ENCODE measurements at places on chromosomes 16 and 17.

- no peak for DNase-seq
Measured at GRCh38 chr17:82876602-82877379, 37.0 kb upstream of the ZNF750 start.

DNA sequence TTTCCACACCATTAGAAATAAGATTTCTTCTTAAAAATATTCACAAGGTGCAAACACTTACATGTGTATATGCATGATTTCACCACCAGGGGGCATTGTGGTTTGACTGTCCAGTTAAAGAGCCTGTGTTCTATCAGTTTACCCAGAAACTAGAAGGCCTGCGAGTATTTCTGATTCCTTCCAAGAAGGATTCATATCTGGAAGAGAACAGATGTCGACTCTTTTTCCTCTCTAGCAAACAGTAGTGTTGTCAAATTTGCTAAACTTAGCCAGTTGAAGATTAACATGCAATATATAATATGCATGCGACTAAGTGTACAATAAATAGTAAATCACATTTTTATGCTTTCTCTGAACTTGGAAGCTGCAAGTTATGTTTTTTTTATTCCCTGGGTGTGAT lies 404.1 kb downstream of the WWOX start:
- peak; percentile 13 for DNase-seq

DNA sequence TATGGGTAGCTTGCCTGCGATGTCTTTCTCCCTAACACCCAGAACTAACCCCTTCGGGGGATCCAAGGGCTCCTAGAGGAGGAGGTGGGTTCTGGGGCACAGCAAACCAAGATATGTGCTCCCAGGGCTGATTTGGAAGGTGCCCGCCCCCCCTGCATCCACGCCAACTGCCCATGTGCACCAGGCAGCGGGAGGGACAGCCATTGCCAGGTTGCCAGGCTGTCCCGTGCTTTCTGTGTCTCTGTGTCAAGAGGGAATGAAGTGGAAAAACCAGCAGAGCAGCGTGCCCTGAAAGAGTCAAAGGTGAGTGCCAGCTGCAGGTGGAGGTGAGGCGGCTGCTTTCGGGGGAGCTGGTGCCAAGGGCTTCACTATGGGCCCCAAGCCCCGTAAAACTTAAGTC lies 6.4 kb downstream of the TEKT5 start:
- DNase-seq = no peak

DNA sequence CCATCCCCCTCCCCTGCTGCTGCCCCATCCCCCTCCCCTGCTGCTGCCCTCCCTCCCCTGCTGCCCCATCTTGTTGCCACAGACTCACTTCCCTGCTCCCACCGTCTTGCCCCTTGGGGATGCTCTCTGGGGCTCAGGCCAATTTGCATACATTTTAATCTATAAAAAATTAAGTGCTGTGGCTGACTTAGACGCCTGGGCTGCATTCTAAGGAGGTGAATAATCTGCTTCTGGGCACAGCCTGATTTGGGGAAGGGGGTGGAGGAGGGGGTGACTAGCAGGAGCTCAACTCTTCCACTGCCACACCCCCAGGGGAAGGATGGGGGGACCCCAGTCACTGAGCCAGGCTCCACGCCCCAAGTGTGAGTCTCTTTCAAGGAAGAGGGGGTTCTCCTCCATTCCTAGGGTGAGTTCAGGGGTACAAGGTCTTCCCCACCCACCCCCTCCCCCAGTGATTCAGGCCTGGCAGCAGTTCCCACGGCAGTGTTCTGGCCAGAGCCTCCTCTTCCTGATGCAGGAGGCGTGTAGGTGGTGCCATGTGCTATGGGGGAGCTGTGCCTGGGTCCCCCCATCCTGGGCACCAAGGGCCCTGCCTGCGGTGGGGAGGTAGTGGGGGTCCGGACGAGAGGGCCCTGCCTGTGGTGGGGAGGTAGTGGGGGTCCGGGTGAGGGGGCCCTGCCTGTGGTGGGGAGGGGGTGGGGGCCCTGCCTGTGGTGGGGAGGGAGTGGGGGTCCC lies 5.0 kb downstream of the DPH1 start:
- no peak for DNase-seq

- DNase-seq = no peak
Measured at GRCh38 chr17:9004132-9004960, 17.0 kb upstream of the NTN1 start.

GRCh38 chr16:85650135-85650843 lies 37.2 kb downstream of the GSE1 start:
- DNase-seq = no peak

DNA sequence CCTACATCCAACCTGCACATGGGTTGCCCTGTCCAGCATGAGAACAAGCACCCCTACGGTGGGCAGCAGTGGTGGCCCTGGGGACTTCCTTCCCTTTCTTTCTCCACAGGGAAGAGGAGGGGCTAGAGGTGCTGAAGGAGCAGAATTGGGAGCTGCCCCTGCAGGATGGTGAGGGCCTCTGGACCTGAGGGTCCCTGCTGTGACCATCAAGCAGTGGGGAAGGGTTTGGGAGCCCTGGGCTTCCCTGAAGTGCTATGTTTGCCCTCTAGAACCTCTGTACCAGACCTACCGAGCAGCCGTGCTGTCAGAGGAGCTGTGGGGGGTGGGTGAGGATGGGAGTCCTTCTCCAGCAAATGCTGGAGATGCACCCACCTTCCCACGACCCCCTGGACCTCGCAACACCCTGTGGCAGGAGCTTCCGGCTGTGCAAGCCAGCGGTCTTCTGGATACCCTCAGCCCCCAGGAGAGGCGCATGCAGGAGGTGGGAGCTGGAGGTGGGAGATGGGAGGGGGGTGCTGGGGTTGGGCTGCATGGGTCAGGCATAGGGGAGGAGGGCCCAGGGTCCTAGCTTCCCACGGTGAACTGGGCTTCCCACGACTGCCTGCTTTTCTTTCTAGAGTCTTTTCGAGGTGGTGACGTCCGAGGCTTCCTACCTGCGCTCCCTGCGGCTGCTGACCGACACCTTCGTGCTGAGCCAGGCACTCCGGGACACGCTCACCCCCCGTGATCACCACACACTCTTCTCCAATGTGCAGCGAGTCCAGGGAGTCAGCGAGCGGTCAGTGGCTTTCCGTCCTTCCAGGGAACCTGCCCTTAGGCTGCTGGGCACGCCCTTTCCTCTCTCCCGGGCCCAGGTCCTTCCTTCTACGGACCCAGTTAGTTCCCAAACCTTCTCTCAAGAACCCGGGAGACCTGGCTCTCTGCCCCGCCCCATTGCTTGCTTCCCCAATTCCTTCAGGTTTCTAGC lies 5.0 kb downstream of the ARHGEF15 start:
- DNase-seq = no peak

DNA sequence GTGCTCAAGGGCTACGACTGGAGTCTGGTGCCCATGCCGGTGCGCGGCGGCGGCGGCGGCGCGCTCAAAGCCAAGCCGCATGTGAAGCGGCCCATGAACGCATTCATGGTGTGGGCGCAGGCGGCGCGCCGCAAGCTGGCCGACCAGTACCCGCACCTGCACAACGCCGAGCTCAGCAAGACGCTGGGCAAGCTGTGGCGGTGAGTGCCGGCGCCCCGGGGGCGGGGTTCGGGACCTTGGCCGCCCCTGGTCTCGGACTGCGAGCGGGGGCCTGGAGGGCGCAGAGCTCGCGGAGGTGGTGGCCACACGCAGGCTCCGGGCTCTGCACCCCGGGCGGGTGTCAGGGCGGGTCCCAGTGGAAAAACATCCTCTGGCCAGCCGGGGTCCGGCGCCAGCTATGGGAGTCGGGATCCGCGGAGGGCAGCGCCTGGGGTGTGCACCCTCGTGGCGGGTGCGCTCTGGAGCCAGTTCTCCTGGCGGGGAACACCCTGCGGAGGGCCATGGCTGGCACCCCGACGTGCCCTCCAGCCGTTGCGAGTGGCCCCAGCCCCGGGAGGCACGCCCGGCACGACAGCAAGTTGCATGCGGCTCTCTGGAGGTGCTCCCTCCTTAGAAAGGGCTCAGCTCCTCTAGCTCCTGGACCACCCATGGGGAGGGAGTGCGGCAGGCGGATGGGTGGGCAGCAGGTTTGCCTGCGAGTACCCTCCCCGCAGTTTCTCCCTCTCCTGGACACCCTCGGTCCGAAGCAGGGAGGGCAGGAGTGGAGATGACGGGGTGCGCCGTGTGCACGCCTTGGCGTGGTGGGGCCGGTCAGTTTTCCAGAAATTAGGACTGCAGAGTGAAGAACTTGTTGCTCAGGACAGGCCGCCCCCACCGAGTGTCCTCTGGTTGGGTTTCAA lies 824 bp downstream of the SOX8 start:
- DNase-seq = no peak

DNA sequence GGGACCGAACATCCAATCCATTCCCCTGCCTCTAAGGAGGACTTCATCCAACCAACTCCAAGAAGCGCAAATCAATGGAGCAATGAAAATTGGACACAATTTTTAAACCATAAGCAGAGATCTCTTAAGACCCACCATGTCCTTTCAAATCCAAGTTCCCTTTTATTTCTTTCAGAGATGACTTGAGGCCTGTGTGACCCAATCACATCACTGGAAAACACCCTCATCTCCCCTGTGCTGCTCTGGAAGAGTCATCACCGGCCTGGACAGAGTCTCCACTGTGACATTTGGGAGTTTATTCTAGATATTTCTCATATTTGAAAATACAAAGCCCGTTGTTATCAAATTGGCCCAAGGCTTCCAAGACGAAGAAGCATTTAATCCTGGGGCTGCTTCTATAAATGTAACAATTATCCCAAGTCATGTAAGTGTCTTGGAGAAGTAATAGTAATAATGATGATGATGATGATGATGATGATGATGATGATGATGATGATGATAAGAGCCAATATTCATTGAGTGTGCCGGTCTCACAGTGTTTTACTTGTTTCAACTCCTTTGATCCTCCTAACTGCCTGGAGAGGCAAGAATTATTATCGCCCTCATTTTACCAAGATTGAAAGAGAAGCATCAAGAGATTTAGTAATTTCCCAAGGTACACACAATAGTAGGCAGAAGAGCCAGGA lies 72.1 kb downstream of the COPRS start:
- no peak for DNase-seq

DNA sequence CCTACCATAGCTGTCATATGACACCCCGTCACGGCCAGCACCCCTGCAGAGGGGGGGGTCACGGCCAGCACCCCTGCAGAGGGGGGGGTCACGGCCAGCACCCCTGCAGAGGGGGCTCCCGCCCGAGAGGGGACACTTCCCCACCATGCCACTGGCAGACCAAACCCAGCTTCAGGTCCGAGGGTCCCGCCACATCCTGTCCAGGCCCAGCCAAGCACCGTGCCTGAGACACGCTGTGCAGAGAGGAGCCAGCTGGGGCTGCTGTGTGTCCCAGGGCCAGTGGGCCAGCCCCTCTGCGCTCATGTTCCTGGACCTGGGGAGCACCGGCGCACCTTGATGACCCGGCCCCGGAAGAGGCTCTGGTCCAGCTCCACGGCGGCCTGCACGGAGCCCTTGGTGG lies 1.9 kb downstream of the PABPN1L start:
- no peak for DNase-seq

- DNase-seq = no peak
Measured at GRCh38 chr17:33234930-33235685, 58.0 kb downstream of the ASIC2 start.

DNA sequence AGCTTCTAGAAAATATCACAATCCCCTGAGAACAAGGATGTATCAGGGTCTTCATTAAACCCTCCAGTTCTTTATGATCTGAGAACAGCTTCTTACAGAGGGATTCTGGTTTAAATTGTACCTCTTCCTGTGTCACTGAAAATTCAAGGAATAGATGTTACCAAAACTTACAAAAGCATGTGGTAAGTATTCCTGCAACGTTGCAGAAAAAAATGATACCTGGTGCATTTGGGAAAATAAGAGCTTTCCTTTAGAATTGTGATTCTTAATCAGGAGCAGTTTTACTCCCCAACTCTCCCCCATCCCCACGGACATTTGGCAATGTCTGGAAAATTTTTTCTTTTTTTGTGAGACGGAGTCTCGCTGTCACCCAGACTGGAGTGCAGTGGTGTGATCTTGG lies 7.3 kb downstream of the SLFN14 start:
- DNase-seq = no peak

DNA sequence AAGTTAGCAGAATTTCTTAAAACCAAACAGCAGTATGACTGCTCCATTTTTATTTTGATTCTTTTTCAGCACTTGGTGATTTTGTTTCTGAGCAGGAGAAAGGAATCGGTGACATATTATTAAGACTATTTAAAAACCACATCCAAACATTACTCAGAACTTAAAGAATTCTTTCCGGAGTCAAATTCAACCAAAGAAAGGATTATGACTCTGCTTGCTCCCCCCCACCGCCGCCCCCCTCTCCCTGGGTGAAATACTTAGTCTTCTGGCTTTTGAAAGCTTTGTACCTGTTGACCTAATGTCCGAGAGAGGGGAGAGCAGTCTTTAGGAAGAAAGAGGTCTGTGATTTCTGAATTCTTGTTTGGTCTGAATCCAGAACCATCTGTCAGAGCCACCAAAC lies 17.9 kb upstream of the COL1A1 start:
- no peak for DNase-seq

GRCh38 chr16:57981636-57982035 lies 10.7 kb upstream of the CNGB1 start:
- no peak for DNase-seq

GRCh38 chr16:4052801-4053293 lies 63.4 kb downstream of the ADCY9 start:
- peak; percentile 27 for DNase-seq

GRCh38 chr16:89052890-89053724 lies 40.5 kb upstream of the ACSF3 start:
- DNase-seq = peak; percentile 61

- DNase-seq = no peak
Measured at GRCh38 chr16:51161440-51162195, 10.5 kb upstream of the SALL1 start.

DNA sequence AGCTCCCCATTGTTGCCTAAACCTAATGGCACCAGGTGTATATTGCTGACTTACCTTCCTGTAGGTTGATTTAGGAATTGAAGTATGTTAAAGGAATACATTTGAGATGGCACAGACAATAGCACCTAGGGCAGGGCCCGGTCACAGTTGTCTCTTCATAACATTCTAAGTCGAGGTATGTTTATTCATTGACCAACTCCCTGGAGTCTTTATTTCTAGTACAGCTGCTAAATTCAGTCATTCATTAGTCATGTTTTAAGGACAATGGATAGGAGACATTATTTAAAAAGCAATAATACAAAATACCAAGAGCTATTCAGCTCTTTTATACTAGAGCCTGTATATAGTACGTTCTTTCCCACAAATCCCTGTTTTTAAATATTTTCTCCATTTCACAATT lies 369.5 kb upstream of the HSBP1 start:
- no peak for DNase-seq

GRCh38 chr17:49101054-49101534 lies 31.5 kb upstream of the B4GALNT2 start:
- DNase-seq = no peak

DNA sequence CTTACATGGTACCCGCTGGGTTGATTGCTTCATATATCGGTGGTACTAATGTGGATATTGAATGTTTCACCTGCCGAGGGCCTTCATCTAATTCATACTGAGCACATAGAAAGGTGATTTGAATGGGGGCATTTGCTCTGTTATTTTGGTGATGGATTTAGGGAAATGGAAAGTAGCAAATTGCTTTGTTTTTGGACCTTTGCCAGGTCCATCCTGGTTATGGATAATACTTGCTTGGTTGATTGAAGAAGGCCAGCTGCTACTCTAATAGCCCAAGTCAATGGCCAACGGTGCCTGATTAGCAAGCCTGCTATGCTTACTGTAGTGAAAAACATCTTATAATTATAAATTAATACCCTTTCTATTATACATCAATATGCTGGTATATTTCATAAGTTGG lies 253.6 kb downstream of the CDH13 start:
- no peak for DNase-seq

GRCh38 chr17:73445466-73445865 lies 133.7 kb upstream of the CDC42EP4 start:
- DNase-seq = no peak

GRCh38 chr16:82454152-82454551 lies 172.6 kb upstream of the CDH13 start:
- peak; percentile 7 for DNase-seq

Data from CD4-positive, alpha-beta T cell treated with Interleukin-1 beta for 1 hour (primary cell).